Naive thymus-derived CD8-positive, alpha-beta T cell (primary cell): ENCODE measurements at places on chromosomes 2 and 18. TPM values are rescaled to one million over a fixed set of nuclear protein-coding genes. Genes with fewer than 3 reads are reported as not detected.

DNA sequence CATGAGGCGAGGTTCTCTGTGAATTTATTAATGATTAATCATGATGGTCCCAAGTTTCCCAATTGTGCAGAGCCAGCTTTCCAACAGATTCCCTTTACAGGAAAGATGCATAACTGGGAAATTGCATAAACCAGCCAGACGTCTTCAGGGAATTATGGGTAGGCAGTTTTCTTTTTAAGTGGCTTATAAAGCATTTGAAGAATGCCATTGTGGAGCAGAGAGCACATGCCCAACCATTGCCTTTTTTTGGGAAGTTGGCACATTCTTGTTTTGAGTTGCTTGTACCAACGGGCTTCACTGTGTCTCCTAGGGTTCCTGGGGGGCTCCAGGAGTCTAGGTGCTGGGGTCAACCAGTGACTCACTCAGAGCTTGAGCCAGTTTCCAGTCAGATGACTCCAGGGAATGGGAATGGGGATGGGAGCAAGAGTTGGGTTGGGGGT, 231.7 kb upstream of the FOSL2 start:
- no peak for DNase-seq

DNA sequence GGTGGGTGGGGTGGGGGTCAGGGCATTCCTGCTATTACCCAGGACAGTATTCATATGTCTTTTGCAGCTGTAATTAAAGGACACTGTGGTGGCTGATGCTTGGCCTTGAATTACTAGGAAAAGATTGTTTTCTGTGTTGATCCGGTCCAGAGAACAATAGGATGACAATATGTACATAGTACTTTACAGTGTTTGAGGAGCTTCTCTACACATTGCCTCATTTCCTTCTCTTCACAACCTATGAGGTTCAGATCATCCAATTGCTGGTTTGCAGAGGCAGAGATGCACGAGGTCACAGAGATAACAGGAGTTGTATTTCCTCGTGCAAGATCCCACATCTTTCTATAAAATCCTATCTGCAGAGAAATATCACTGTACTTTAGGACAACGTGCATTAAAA, 119.5 kb downstream of the LIPG start:
- no peak for DNase-seq

- DNase-seq, result no peak
Observed at GRCh38 chr2:74233648-74234047, 35.2 kb downstream of the MTHFD2 start.

The TUBB6 gene
- total RNA-seq, result 2.1 TPM

DNA sequence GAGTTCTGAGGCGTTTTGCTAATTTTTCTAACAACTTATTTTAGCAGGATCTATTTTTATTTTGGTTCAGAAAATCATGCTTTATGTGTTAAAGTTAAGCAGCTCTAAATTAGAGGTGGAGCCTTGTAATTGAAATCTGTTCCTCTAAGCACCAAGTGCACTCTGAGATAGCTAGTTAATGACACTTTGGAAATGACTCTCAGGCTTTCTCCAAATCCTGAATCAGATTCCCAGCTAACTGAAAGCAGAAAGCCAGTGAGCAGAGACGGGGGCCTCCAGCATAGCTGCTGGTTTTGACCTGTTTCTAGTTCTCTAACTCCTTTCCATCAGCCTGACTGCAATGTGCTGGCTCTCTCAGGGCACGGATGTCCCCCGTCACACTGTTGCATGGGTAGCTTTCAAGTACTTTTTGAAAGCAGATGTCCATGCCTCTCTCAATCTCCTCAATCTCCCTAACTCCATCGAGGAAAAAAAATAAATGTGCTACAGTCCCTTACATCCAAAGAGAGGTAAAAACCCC, 326.5 kb downstream of the SATB2 start:
- DNase-seq, result no peak

DNA sequence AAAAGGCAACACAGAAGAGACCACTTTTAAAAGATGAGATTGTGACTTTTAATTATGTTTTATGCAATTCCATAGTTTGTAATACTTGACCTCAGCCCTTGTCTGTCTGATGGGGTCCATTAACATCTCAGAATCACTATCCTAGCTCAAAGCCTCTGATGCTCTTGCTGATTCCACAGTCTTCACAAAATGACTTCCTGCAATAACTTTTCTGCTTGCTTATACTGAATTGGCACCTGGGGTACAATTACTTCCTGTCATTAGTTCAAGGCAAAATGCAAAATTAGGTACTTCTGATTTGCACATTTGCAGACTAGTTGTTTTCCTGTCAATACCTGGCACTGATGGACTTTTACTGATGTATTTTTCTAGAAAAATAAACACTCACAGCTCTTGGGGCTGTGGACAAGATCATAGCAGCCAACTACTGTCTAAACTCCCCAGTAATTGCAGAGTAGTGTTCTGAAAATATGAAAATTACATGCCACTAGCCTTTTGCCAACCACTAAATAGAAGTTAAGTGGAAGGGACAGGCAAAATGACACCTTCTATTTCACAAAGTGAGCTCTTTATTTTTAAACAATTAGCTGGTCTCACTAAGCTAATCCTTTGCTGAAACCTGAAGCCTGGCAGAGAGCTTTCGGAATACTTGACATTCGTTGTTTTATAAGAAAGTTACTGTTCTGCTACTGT, 129.1 kb downstream of the PIEZO2 start:
- DNase-seq, result no peak

GRCh38 chr2:215383652-215384279, 52.1 kb downstream of the FN1 start:
- no peak for DNase-seq
